ENCODE measurements at places on chromosomes 12 and 14.
A peak's percentile ranks its signal among the peaks of the same experiment; 100 is the strongest.

GRCh38 chr12:54030889-54031471 lies 1.9 kb upstream of the HOXC5 start:
- no peak for DNase-seq

- DNase-seq = no peak
These were observed 223.0 kb downstream of the APAF1 start for GRCh38 chr12:98868076-98868475.

- no peak for DNase-seq
These were observed 83.2 kb upstream of the DIO3 start for GRCh38 chr14:101478096-101478495.

- no peak for DNase-seq
These were observed 760.3 kb downstream of the NOVA1 start for GRCh38 chr14:25837551-25837965.

DNA sequence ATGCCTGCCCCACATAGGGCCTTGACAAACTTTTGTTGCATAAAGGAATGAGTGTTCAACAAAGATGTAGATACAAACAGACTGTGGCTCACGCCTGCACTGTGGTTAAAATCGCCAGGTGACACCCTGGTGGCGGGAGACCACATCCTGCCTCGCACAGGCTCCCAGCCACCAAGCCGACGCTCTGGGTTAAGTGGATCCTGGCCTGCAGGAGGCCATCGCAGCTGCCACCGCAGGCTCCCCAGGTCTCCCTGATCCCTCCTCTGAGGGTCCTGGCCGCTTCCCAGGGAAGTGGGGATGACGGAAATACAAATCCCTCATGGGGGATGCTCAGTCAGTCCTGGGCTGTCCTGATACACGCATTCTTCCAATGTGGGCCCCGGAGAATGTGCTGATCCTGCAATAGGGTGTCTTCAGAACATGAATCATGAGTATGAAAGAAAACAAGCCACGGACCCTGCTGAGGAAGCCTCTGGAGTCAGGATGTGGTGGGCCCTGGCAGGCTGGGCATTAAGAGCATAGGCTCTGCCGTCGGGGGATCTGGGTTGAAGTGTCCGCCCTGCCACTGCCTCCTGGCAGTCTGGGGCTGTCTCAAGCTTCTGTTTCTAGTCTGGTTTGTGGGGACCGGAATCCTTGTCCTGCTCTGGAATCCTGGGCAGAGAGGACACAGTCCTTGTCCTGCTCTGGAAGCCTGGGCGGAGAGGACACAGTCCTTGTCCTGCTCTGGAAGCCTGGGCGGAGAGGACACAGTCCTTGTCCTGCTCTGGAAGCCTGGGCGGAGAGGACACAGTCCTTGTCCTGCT lies 53.5 kb upstream of the BEGAIN start:
- no peak for DNase-seq

GRCh38 chr14:70036665-70037064 lies 152.1 kb downstream of the SLC8A3 start:
- DNase-seq = no peak

- DNase-seq = no peak
These were observed 173.4 kb upstream of the BMP4 start for GRCh38 chr14:54129850-54130640.

GRCh38 chr14:54138024-54138353 lies 181.4 kb upstream of the BMP4 start:
- DNase-seq = no peak

DNA sequence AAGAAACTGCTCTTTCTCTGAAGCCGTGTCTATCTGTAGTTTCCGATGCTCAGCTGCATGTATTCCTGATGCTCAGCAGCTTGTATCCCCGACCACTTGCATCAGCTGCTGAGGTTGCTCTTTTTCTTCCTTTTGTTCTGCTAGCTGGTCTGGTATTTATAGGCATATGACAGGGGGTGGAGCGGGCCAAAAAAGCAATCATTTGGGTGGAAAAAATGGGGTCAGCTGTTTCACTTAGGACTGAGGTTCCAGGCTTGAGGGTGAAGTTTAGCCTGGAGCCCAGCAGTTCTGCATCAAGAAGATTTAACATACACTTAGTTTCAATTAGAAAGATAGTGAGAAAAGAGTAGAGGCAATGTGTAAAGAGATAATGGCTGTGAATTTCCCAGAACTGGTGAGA lies 23.6 kb upstream of the AMN1 start:
- no peak for DNase-seq

DNA sequence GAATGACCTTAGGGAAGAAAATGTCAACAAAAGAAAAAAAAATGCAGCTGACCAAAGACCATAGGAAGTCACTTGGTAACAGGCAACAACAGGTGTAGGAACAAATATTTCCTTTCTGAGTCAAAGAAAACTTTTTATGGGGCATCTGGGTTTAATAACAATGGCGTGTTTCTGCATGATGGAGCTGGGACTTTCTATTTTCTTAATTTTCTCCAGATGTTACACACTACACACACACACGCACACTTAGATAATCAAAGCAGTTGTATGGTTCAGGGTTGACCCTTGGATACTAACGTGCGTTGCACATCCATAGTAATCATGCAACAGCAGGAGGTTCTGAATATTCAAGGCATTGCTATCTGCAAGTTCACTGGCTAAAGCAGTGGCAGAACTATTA lies 47.9 kb upstream of the NTF3 start:
- no peak for DNase-seq

- no peak for DNase-seq
These were observed 11.5 kb upstream of the TMTC2 start for GRCh38 chr12:82675246-82675645.

GRCh38 chr12:34405286-34406227 lies 383.3 kb downstream of the ALG10 start:
- DNase-seq = no peak

GRCh38 chr12:2813214-2814185 lies 1.0 kb downstream of the ITFG2 start:
- peak; percentile 81 for DNase-seq

DNA sequence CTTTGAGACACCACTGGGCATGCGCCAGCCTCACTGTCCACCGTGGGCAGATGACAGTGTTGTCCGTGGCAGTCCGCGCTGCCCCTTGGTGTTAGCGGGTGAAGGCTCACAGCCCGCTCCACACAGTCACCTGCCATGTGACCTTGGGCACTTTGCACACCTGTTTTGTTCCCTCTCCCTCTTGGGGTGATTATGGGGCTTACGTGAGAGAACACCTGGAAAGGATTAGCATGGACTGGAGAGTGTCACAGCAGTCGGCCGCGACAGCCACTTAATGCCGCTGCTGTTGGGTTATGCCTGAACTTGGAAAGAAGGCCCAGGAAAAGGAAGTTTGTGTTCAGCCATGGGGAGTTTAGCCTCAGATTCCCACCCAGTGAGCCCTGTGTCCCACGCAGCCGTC lies 94.2 kb downstream of the DDX51 start:
- DNase-seq = no peak

DNA sequence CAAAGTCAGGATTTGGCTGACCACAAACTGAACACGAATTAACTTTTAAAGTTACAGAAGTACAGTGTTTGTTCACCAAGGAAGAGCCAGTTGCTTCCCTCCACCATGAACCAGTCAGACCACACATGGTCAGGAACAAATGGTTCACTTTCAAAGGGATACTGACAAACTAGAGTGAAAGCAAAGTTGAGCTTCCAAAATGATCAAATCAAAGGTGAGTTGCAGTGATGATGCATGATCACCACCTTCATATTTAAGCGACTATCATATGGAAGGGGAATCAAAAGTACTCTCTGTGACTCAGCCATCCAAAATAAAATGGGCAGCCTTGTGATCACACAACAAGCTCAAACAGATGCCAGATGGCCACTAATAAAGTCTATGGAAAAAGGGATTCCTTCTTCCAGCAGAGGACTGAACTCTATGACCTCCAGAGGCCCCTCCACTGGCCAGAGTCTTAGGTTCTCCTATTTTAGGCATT lies 13.1 kb downstream of the NT5DC3 start:
- no peak for DNase-seq

DNA sequence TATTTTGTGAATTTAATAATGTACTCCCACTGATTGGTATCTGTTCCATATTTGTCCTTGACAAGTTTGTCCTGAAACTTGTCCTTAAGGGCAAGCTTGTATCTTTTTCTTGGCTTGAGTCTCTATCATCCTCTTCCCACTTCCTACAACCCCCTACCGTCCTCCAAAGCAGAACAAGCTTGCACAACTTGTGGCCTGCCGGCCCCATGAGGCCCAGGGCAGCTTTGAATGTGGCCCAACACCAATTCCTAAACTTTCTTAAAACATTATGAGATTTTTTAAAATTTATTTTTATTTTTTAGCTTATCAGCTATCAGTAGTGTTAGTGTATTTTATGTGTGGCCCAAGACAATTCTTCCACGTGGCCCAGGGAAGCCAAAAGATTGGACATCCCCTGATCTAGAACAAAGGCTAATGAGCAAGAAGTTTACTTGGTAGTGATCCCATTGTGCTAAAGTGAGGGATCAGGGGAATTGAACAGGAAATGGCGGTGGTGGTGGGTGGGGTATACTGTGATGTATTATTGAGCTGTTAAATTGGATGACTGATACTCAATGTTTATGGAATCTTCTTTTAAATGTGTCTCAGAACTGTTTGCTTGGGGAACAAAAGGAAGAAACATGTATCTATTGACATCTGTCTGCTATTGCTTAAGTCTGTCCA lies 37.8 kb downstream of the TMX1 start:
- no peak for DNase-seq

DNA sequence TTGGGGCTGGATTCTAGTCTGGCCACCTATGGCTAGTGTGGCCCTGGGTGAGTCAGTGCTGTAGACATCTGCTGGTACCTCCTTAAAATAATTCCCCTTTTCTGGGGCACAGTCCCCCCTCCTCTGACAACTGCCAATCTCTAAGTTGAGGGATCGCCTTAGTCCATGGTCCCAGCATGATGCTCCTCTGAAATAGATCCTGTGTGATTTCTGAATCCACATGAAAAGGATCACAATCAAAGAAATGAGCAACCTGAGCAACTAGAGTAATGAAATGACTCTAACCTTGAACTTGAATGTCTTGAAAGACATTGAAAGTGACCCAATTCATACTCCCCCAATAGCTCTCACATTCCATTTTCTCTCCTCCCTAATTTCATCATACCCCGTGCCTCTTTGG lies 332.5 kb downstream of the VRK1 start:
- no peak for DNase-seq

DNA sequence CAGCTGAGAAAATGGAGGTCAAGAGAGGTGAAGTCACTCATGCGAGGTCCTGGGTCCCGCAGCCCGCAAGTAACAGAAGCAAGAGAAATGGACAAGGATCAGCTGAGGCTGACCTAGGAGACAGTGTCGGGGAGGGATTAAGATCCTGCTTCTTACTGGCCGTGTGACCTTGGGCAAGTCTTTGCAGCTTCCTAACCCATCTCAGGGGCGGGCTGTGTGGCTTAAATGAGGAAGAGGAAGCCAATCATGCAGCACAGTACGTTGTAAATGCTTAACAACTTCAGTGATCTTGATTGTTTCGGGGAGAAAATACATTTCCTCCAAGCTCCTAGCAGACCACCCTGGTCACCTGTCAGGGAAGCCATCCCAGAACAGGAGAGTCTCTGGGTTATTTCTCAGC lies 7.1 kb upstream of the PGF start:
- no peak for DNase-seq

DNA sequence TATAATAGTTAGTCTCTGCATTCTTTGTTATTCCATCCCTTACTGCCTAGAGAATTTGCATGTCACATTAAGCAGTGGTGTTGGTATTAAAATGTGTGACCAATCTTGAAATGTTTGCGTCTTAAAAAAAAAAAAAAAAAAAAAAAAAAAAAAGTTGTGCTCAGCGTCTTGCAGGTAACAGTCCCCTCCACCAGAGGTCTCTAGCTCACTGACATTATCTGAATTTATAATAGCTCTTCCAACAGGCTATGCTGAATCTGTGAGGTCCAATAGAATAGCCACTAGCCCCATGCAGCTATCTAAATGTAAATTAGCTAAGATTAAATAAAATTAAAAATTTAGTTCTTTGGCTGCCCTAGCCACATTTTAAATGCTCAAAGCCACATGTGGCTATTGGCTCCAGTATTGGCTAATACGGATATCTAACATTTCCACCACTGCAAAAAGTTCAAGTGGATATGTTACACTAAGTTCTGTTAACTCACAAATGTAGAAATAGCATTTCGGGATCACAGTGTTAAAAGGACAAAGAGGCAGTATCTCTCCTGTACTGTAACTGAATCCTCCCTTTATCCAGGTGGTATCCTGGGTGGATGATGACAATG lies 28.7 kb downstream of the NKX2-8 start:
- DNase-seq = peak; percentile 84

- no peak for DNase-seq
These were observed 27.1 kb downstream of the CCDC92 start for GRCh38 chr12:123945287-123946151.

DNA sequence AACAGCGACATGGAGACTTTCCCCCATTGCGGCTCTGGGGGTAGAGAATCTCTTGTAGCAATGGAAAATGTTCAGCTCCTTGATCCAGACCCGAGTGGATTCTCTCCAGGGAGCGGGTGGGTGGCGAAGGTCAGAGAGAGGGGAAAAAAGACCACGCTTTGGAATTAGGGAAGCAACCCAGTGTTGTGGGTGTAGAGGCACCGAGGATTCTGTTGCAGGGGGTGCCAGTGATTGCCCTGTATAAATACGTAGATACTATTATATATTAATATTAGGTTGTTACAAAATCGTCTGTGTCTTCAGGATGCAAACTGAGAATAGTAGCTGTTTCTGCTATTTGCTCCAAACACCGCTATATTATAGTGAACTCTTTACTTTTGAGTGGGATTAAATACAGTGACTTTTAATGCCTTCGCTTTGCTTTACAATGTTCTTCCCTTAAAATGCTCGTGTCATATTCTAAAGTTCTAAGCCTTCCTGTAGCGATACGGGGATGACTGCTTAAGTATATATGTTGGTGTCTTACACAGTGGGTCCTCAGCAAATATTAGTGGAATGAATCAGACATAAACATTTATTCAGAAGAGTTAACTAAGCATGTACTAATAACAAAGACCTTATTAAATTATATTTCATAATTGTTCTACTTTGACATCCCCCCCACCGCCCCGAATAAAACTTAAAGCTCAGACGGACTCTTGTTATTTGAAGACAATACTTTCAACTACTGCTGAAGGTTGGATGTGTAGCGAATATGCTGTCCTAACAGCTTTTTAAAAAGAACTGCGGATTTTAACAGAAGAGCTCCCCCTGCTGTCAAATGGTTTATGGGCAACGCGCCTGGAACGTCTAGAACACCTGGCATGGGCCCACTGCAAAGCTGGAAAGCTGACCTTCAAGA lies 136.4 kb upstream of the KRAS start:
- peak; percentile 70 for DNase-seq

DNA sequence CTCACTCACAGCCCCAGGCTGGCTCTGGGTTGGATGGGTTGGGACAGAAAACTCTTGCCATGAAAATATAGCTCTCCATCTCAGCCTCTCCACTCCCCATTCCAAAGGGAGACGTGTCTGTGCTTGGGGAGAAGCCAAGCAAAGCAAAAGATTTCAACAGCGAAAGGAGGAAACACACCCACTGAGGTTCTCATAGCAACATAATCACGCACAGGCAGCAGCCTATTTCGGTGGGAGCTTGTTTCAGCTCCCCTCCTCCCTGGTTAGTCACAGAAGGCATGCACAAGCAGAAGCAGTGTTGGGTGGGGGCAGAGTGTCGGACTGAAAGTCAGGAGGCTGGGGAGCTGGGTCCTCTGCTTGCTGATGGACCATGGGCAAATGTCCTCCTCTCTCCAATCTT lies 1.9 kb upstream of the PRMT8 start:
- DNase-seq = no peak

All from NCI-H1092 treated with DMSO at 0.1 percent for 48 hours (cell line).